ENCODE measurements at places on chromosomes 11 and 22.

DNA sequence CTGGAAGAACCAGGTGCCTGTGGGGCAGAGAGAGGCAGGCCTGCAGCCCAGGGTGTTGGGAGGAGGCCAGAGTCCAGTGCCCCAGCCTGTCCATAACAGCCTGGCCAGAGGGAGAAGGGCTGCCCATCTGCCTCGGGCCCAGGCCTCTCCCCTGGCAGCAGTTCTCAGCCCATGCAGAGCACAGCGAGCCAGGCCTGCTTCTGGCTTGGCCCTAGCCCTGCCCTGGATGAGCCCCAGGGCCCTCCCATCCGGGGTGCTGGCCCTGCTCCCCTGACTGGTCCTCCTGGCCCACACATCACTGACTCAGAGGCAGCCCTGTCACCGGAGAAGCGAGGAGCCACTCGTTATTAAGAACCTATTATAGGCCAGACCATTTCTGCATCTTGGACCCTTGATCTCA is 19.7 kb upstream of the MYRF start:
- no peak for DNase-seq

GRCh38 chr11:128691802-128692752 is 1.8 kb upstream of the FLI1 start:
- DNase-seq: no peak

- DNase-seq: no peak
Observed at GRCh38 chr11:121012091-121012490, 11.8 kb upstream of the TBCEL start.

GRCh38 chr22:39475902-39476301 is 19.1 kb downstream of the MGAT3 start:
- no peak for DNase-seq

DNA sequence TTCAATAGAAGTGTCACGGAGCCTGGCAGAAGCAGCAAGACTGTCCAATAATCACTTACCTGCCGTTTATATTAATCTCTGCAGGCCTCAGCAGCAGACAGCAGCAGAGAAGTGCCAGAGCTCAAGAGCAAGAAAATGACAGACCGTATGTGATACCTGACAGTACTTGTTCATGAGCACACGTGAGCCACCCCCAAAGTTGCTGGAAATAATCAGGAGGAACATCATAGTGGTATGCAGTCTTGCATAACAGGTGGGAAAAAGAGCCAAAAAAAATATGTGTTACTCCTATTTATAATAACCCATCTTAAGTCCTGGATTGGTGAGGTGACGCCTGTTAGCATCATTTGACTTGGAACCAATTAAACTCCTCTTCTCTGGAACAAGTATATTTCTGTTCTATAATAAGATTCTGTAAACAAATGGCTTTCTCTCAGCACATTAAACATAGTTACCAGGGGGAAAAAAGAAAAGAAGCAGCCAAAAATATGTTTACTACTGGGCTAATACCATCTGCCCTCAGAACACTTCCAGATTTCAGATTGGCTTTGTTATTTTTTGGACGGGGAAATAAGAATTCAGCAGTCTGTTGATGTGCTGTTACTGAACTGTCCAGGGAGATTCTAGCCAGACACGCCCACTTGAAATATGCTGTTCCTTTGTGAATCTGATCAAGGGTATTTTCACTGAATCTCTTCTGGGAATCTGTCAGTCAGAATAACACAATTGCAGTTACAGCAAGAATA is 7.9 kb upstream of the SLN start:
- DNase-seq: no peak

DNA sequence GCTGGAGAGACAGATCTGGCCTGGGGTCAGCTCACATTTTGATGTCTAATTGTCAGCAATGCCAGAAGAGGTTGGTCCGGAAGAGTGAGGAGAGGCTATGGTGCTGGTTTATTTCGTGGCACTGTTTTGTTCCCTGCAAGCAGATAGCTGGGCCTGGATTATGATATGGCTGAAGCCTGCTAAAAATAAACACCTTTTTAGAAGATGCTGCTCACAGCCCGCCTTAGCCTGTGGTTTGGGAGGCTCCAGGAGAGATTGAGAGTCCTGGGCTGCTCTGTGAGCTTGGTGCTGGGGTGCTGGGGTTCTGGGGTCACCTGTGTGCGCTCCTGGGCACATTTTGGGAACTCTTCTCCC is 29.6 kb upstream of the ALX4 start:
- DNase-seq: no peak

DNA sequence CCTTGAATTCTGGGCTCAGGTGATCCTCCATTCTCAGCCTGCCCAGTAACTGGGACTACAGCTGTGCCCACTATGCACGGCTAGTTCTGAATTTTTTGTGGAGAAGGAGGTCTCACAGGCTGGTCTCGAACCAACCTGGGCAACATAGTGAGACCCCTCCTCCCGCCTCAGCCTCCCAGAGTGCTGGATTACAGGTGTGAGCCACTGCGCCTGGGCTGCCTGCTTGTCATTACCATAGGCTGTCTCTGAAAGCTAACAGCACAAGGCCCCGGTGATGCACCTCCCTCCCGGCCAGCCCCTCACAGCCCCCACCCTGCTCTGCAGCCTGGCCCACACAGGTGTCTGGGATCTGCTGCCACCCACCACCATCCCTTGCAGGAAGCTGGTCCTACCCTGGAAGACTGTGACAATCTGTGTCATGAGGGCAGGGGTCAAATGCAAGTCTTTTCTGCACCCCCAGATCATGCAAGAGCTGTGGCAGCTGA is 82.4 kb downstream of the DGCR2 start:
- DNase-seq: no peak

DNA sequence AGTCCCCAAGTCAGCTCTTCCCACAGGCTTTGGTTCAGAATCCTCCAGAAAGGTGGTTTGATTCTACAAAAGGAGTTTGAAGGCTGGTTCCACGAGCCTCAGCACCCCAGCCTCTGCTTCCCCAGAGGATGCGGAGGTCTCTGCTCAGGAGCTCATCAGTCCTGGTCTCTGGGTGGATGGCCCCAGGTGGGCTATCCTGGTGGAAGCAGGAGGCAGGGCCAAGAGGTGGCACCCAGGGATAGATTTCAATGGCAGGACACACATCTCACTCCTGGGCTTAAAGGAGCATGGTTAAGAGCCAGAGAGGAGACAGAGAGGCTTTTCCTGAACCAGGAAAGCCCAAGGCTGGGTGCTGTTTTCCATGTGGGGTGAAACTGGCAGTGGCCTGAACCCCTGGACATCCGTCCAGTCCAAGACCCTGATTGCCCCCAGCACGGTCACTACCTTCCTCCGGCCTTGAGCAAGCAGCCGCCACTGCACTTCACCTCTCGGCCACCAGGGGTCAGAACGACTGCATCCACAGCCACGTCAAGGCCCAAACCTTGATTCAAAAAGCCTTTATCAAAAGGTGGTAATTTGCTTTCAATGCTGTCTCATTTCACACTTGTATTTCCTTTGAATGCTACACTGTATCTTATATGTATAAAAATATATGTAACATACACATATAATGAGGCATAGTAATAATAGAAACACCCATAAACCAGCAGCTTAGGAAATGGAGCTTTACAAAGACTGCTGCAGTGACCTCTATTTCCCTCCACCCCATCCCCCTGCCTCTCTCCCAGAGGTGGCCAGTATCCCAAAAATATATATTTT is 19.3 kb upstream of the FXYD2 start:
- peak; percentile 71 for DNase-seq

GRCh38 chr11:765025-765801 is 12.1 kb downstream of the GATD1 start:
- peak; percentile 56 for DNase-seq

Measured in activated naive CD8-positive, alpha-beta T cell treated with anti-CD3 and anti-CD28 coated beads for 36 hours (primary cell).